ENCODE measurements at places on chromosomes 3 and 15. TPM values are rescaled to one million over a fixed set of nuclear protein-coding genes. Genes with fewer than 3 reads are reported as not detected.

KNG1 gene
- not detected for total RNA-seq

- DNase-seq, result no peak
- no peak overlapping the region for H3K27ac ChIP-seq
- peaks cover 7% of the 10 kb centered on the region for H3K4me1 ChIP-seq
- peaks cover 4% of the 10 kb centered on the region for H3K36me3 ChIP-seq
These were observed 6.6 kb downstream of the CSNK1G1 start for GRCh38 chr15:64349375-64349774.

- DNase-seq, result no peak
- H3K27ac ChIP-seq, result no peak overlapping the region
- no peak overlapping the region for H3K4me3 ChIP-seq
- no peaks in the 10 kb centered on the region for H3K4me1 ChIP-seq
- H3K36me3 ChIP-seq, result no peaks in the 10 kb centered on the region
These were observed 4.3 kb upstream of the MANF start for GRCh38 chr3:51380601-51381332.

GRCh38 chr3:28042707-28043106 lies 198.7 kb upstream of the CMC1 start:
- H3K27ac ChIP-seq, result no peak overlapping the region
- no peak overlapping the region for H3K4me3 ChIP-seq

- H3K27ac ChIP-seq, result no peak overlapping the region
- peaks cover 62% of the 10 kb centered on the region for H3K36me3 ChIP-seq
- no peak for DNase-seq
- H3K4me1 ChIP-seq, result peaks cover 3% of the 10 kb centered on the region
These were observed 26.8 kb downstream of the EDEM1 start for GRCh38 chr3:5214352-5214751.

DNA sequence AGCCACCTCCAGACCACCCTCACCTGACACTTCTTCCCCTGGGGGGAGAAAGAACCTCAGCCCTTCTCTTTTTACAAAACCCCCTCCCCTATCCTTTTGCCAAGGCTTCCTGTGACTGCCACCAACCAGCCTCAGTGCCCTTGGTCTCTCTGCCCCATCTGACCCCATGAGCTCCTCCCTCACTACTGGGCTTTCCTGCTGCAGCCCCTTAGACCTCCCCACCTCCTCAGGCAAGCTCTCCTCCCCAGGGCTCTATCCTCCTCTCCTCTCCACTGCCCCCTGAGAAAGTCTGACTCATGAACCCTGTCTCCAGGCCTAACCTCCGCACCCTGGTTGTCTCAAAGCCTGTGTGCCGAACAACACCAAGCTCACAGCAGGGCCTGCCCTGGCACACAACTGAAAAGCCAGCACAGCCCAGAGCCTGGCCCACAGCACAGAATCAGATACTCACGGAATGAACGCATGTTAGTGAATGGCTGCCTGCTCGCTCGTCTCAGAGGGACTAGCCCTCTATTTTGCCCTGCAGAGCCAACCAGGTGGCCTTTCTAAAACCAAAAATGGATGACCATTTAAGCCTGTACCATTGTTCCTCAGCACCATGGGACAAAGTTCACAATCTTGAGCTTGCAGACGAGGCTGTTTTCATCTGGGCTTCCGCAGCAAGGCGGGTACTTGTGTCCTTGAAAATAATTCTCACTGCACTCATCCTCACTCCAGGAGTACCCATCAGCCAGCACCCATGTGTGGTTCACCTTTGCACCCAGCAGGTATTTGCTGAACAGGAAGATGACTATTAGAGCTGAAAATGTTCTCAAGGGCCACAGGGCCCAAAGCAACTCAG lies 1.7 kb downstream of the CHDH start:
- no peak for DNase-seq
- no peak overlapping the region for H3K4me3 ChIP-seq
- H3K27ac ChIP-seq, result no peak overlapping the region
- no peaks in the 10 kb centered on the region for H3K36me3 ChIP-seq

TUSC7 gene
- not detected for total RNA-seq
